Mesothelial cell of epicardium (in vitro differentiated cells): ENCODE measurements at places on chromosomes 13 and 19.

DNA sequence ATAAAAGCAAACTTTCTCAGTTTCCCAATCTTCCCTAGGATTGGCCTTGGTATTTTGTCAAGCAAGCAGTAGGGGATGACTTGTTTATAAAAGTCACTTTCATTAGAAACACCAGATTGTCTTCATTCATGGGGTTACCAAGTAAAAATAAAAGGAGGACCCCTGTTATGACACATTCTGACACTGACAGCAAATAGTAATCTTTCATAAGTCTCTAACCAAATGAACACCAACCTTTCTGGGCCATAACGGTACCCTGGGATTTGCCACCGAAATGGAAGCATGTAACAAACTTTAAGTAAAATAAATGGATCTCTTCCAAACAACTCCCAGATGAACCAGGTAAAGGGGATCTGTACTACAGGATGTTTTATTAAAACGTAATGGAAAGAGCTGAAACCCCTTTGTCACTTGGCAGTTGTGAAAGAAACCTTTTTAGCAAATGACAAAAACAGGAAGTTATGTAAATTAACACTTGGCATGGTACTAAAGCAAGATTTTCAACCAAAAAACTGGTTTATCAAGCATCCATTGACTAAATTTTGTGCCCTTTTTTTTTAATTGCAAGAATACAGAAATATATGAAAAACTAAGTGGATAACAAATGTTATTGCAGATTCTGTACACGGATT lies 335.6 kb downstream of the RBM26 start:
- DNase-seq: no peak

- no peak for DNase-seq
Observed at GRCh38 chr13:49428041-49428763, 15.7 kb downstream of the CAB39L start.

- DNase-seq: no peak
Observed at GRCh38 chr13:112890316-112891145, 78.5 kb upstream of the MCF2L start.

- DNase-seq: no peak
Observed at GRCh38 chr13:98171900-98172589, 5.0 kb downstream of the RNF113B start.

DNA sequence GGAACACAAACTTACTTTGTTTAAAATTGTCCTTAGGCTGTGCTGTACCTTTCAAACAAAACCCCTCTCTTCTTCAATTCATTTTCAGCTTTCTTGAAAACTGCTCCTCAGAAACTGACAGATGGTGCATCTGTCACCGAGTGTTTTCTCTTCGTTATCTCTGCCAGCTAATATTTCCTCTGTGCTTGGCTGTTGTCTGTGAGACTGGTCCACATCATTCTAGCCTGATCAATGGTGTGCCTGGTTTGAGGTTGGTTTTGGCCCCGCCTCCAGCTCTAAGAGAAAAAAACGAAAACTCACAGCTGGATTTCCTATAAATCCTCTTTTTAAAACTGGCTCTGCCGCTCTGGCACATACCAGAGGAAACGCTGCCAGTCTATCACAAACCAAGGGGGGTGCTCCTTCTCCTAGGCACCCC lies 79.7 kb downstream of the STARD13 start:
- no peak for DNase-seq

DNA sequence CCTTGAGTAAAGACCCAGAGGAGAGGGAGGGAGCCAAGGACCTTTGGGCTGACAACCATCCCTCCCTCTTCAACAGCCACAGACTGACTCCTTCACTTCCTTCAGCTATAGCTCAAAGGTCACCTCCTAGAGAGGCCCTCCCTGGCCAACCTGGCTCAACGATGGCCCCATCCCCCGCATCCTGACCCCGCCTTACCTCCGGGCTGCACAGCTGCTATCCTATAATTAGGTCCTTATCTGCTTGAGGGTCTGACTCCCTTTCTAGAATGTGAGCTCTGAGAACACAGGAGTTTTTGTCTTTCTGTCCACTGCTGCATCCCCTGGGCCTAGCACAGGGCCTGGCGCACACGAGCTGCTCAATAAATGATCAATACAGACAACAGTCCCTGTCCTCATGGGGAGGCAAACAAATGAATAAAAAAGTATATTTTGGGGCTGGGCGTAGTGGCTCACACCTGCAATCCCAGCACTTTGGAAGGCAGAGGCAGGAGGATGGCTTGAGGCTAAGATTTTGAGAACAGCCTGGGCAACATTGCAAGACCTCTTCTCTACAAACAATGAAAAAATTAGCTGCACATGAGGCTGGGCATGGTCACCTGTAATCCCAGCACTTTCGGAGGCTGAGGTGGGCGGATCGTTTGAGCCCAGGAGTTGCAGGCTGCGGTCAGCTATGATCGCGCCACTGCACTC lies 6.6 kb upstream of the LGALS4 start:
- DNase-seq: no peak

DNA sequence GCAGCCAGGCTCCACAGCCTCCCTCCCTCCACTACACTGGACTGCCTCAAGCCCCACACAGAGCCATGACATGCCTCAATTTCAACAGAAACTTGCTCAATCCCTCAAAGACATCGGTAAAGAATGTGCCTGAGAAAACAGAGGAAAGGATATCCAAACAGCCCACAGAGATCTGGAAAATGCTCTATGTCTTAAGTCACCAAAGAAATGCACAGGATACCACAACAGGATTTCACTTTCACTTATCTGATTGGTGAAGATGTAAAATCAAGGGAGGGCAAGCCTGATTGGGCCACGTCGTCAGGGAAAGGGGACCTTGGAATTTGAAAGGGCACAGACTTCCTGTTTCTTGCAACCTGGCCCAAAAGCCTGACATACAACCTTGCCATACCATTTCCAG lies 14.2 kb downstream of the CACNA1A start:
- DNase-seq: no peak

DNA sequence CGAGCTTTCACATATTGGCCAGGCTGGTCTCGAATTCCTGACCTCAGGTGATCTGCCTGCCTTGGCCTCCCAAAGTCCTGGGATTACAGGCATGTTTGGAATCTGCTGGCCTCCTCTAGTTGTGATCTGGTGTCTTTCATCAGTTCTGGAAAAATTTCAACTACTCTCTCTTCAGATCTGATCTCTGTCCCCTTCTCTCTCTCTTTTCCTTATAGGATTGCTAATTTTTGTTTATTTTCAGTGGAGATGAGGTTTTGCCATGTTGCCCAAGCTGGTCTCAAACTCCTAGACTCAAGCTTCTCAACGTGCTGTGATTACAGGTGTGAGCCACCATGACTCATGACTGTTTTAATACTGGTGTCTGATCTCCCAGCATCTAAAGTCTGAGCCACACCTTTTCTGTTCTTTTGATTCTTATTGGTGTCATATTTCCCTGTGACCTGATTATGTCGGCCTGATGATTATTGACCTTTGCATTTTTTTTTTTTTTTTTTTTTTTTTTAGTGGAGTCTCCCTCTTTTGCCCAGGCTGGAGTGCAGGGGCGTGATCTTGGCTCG lies 10.4 kb upstream of the NANOS2 start:
- DNase-seq: no peak

DNA sequence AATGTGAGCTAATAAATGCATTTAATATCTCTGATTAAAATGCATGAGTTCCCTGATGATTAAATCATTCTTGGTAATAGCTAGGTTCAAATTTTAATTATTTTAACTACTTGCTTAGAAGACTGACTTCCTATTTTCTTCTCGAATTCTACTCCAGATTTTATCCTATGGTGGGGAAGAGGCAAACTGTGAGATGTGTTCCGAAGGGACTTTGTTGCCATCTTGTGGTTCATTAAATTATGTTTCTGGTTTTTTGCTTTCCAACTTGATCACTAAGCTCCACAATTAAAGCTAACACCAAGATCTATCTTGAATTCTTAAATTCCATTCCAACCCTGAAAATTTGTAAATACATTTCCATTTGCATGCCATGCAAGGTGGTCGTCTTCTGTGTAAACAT lies 538.4 kb upstream of the PCDH20 start:
- DNase-seq: no peak

DNA sequence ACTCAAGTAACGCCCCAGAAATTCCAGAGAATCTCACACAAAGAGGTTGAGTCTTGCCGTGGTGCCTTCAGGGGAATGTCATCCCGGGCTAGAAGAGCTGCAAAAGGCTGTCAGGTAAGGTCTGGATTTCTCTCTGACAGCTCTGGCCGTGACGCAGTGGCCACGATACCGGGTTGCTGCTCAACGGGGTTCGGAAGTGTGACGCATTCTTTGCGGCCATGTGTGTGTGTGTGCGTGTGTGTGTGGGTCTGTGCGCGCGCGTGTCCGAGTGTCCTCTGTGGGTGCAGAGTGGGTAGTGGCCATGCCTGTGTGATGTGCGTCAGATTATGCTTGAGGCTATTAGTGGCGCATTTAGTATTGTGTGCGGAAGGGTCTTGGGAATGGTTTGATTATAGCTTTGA lies 306 bp downstream of the ZNF540 start:
- DNase-seq: no peak

- DNase-seq: no peak
Observed at GRCh38 chr19:5211217-5211822, 129.3 kb downstream of the PTPRS start.

DNA sequence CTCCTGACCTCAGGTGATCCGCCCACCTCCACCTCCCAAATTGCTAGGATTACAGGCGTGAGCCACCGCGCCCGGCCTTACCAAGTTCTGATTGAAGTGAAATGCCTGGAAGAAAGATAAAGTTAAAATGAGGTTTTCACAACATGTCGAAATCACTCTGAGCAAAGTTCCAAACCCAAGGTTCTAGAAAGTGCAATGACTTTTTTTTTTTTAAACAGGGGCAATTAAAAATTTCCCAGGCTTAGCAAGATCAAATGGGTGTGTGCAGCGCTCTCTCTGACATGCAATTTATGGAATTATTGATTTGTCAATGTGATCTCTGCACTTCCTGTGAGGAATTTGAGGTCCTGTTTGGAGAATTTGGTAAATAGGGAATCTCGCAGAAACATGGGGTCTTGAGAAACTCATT lies 12.8 kb upstream of the MAP2K2 start:
- no peak for DNase-seq

DNA sequence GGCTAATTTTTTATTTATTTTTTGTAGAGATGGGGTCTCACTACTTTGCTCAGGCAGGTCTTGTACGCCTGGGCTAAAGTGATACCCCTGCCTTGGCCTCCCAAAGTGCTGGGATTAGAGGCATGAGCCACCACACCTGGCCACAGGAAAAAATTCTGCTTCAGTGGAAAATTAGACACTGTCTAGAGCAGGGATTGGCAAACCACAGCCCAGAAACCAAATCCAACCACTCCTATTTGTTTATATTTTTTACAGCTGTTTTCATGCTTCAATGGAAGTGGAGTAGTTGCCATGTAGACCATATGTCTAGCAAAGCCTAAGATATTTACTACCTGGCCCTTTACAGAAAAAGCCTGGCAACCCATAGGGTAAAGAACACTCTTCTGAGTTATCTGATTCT lies 123.7 kb upstream of the MRI1 start:
- no peak for DNase-seq

GRCh38 chr13:39056018-39056417 lies 17.8 kb downstream of the NHLRC3 start:
- DNase-seq: no peak
